ENCODE measurements at places on chromosomes 1 and 21.

- DNase-seq = no peak
Measured at GRCh38 chr1:50369830-50370229, 53.4 kb downstream of the DMRTA2 start.

- DNase-seq = no peak
Measured at GRCh38 chr1:211334986-211335385, 8.4 kb downstream of the TRAF5 start.

GRCh38 chr1:58702261-58703141 is 2.6 kb upstream of the MYSM1 start:
- DNase-seq = no peak

DNA sequence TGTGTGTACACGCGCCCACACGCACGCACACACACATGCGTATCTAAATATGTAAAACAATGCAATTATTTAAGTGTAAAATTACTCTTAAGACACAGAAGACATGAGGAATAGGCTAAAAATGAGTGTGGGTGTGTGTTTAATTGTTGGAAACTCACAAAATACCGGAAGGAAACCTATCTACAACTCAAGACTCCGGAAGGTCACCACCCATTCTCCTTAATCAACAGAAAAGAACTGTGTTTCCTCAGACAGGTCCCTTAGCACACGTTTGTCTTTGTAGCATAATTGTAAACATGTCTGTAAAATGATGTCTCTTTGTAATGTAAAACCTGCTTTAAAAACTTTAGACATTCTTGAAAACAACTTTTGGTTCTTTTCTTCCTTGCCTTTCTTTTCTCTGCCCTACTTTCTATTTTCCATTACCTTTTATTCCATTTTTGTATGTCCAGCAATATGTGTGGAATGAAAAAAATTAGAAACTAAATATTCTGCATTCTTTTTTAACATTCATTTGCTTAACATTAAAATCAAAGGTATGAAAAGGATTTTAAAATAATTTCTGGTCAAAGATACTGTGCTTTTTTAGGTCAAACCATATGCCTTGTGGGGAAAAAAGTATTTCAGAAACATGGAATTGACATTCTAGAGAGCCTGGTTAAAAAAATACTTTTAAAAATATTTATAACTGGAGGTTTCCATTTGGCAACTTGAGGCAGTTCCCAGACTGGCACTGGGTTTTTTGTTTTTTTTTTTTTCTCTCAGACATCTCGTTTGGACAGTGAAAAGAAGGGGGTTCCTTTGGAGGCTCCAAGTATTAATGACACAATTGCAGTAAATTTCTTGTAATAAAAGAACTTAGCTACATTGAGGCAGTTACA is 46.2 kb downstream of the ATP5PF start:
- no peak for DNase-seq

DNA sequence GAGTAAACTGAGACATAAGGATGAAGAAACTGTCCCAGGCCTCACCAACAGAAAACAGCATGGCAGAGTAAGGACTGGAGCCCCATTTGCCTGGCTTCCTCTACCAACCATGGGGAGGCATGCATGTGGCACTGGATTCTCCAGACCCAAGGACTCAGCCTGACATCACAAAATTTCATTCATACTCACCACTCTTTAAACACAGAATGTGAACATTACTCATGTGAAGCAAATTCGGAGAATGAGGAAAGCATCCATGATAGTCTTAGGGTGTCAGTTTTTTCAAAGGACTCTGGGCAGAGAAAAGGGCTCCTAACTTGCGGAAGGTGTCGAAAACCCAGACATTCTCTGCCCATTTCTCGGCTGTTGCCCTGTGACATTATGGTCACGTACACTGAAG is 83.9 kb downstream of the PCNX2 start:
- no peak for DNase-seq

GRCh38 chr1:181101581-181102226 is 13.2 kb downstream of the IER5 start:
- DNase-seq = no peak

DNA sequence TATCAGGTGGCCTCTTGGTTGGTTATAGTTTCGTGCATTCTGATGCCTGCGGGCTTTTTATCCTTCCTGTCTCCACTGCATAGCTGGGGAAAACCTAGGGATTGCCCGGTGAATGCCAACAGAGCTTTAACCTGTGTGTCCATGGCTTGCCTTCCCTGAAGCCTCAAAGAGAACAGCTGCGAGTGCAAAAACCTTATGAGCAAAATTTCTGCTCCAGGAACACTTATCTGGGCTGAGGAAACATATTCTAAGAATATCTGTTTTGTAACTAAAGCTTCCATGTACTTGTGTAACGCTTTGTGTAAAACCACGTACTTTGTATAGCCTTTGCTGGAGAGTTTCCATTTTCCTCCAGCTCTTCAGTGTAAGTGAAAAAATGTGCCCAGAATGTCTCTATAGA is 7.2 kb downstream of the CNST start:
- DNase-seq = no peak

DNA sequence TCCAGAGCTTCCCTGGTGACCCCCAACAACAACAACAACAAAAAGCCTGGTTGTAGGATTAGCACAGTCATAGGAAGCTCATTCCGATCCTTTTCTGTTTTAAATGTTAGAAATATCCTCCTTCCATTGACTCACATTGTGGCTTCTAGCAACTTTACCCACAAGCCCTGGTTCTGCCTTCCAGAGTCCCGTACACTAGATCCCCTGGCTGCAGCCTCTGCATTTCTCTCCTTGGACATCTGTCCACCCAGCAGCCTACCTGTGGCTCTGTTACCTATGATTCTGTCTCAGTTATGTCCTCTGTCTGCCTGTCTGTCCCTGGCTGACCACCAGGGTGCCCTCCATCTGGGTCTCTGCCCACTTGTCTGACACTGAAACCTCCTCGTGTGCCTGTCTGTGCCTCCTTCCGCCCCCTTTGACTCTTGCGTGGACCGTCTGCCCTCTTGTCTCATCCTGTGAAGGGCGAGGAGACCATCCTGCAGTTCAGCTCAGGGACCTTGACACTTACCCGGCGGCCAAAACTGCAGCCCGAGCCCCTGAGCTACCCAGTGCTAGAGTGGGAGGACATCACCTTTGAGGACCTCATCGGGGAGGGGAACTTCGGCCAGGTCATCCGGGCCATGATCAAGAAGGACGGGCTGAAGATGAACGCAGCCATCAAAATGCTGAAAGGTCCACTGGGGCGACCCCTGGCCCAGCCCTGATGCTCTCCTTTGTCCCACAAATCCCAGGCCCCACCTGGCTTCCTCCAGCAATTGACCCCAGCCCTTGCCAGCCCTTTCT is 16.1 kb downstream of the TIE1 start:
- no peak for DNase-seq

DNA sequence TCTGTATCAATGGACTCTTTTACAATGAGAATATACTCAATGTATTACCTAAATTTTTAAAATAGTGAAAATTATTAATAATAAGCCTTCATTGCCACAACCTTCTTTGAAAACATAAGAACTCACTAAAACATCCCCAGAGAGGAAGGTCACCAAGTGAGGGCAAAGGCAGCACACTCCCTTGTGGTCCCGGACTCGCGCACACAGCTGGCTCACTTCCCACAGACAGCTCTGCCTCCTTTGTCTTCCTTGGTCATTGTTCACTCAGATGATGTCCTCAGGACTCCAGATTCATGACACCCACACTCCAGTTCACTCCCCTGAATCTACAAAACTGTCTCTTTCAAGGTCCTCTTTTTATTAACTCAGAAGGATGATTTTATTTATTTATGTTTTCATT is 19.2 kb upstream of the UBR4 start:
- no peak for DNase-seq

- no peak for DNase-seq
Measured at GRCh38 chr1:230627767-230628166, 14.5 kb upstream of the COG2 start.

- DNase-seq = no peak
Measured at GRCh38 chr1:50995651-50996050, 25.6 kb downstream of the CDKN2C start.

- no peak for DNase-seq
Measured at GRCh38 chr21:27371975-27372331, 405.1 kb upstream of the ADAMTS5 start.

- DNase-seq = no peak
Measured at GRCh38 chr1:48302652-48303051, 80.1 kb downstream of the SLC5A9 start.

DNA sequence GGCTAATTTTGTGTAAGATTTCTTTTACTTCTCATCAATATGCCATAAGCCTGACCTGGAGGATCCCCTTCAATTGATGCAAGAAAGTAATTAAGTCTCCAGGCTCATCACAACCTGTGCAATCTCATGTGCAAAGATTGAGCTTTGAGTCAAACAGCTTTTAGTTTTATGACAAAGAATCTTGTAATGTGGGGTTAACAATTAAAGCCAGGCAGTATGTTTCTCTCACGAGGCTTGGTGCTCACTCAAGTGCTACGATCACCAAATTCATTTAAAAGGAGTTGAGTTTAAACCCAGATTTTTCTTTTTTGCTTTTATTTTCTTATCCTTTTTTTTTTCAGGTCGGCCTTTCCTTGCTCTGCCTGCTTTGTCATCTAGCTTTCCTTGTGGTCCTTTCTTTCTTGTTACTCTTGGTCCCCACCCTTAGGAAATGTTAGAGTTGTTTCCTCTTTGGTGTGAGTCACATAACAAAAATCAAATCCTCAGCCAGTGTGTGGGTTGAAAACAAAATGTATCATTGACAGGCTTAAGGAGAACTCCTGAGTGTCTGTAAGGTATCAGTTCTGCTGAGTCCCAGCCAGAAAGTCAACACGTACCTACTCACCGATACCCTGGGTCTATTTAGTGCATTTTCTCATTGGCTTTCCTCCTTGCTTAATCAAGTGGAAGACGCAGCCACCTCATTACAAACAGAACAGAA is 1037.2 kb downstream of the ADGRL2 start:
- no peak for DNase-seq

Measured in stimulated activated CD4-positive, alpha-beta T cell treated with anti-CD3 and anti-CD28 coated beads, Interleukin-15, amount 100 ng/mL, for 24 hours (primary cell).